ENCODE measurements at places on chromosomes 5 and 9.
A peak's percentile ranks its signal among the peaks of the same experiment; 100 is the strongest.

DNA sequence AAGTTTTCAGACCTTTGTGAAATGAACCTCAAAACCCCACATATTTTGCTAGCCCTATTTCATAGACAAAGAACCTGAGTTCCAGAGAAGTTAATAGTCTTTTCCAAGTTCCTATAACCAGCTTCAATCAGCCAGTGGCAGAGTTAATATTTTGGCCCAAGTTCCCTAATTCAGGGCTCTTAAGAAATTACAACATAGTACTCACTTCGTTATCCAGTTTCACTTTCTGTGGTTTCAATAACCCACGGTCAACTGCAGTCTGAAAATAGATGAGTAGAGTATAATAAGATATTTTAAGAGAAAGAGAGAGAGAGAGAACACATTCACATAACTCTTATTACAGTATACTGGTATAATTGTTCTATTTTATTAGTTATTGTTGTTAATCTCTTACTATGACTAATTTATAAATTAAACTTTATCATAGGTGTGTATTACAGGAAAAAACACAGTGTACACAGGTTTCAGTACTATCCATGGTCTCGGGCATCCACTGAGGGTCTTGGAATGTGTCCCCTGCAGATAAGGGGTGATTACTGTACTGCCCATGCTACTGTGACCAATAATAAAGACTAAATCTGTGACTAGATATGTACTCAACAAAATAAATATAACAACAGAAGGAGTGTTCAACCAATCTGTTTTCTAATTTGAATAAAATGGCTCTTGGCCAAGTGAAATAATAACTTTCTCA, 9.3 kb upstream of the MYOT start:
- no peak for DNase-seq

- no peak for DNase-seq
Measured at GRCh38 chr5:176553260-176554085, 4.3 kb downstream of the CDHR2 start.

GRCh38 chr9:81266674-81267073, 422.7 kb downstream of the TLE1 start:
- DNase-seq: no peak

DNA sequence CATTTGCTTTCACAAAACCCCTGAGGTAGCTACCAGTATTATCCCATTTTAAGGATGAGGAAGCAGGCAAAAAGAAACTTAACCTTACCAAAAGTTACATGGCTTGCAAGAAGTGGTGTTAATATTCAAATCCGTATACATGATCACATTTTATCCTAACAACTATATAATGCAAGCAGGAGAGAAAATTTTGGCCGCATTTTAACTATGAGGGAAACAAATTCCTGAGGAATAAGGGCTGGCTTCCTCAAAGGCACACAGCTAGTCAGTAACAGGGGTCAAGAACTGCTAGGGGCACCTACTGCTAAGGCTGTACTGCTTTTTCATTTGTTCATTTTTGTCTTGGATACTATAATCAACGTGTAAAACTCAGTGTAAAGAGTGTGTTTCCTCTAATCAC, 81.0 kb downstream of the LHFPL2 start:
- no peak for DNase-seq

- no peak for DNase-seq
Measured at GRCh38 chr5:102863764-102864560, 108.9 kb downstream of the PAM start.

DNA sequence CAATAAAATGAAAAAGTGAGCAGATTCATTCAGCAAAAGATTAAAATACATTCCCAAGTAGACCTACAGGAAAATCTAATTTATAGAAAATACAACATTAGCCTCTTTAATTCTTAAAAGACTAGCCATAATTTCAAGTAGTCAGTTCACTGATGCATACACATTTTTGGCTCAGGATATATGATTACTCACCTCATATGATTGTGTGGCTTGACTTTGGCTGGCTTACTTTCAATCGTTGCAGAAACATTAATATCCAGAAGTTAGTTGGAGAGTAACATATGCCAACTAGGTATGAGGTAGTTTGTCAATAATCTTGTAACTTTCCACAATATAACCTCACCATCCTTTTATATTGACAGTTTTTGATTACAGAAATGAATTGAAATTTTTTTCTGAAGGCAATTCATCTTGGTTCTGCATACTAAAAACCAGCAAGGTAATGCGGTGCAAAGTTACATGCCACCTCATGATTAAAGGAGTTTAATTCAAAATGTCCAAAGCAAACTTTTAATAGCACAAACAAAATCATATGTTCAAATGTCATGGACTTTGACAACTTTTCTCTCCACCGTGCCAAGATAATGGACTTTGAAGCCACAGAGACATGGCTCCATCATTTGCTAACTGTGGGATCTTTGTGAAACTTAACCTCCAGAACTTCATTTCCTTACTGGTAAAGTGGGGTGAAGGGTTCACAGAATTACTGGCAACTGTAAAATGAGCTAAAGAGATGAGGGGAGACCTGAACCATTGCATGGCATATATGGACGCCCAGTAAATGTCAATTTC, 76.6 kb upstream of the PAM start:
- no peak for DNase-seq

- no peak for DNase-seq
Measured at GRCh38 chr5:146340260-146341081, 1.8 kb downstream of the POU4F3 start.

DNA sequence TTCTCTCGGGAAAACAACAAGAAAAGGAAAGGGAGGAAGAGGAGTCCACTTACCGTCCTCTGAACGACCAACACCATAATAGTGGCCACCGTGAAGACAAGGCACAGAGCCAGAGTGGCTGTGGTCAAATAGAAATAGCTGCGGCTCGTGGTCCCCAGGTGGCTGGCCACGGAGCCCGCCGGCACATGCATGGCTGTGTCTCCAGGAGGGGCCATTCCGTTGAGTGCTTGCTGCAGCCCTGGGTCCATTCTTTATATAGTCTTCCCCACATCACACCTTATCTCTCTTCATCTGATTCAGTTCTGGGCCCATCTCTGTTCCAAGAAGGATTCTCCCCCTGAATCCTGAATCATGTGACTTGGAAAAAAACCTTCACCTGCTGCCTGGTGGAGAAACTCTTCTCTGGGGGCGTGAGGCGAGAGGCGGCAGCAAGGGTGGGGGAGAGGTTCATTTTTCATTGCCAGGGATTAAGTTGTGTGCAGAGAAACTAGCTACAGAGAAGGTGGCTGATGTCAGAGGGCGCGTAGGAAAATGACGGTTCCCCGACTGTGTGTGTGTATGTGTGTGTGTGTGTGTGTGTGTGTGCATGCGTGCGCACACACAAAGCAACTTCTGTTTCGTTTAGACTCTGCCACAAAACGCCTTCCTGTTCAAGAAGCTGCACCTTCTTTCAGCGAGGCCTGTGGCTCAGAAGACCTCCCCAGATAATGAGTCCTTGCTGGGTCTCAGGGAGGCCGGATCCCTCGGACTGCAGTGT, at the start of gene TNFSF8:
TSS of gene TNFSF8 (minus strand) at position 536 of the 757 bp plus-strand sequence. CDS start at position 248, 288 bp downstream.
- DNase-seq: peak; percentile 45

DNA sequence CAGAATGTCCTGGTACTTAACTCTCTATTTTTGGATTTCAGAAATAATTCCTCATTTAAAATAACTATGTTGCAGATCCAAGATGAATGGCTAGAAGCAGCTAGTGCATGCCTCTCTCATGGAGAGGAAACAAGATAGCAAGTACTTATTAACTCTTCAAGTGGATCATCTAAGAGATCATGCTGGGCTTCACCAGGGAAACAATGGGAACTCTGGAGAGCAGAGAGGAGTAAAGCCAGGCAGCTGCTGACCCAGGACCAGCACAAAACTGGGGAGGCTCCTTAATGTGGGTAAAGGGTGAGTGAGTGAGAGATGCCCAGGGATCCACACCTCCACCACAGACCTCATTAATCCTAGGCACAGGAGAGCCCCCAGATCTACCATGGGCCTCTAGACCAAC, 897.8 kb upstream of the ACO1 start:
- DNase-seq: no peak

- DNase-seq: no peak
Measured at GRCh38 chr5:41156739-41157138, 56.6 kb downstream of the C6 start.

GRCh38 chr9:38342096-38342495, 50.4 kb upstream of the ALDH1B1 start:
- DNase-seq: no peak

GRCh38 chr5:122749886-122750285, 25.0 kb upstream of the SNX2 start:
- DNase-seq: no peak

DNA sequence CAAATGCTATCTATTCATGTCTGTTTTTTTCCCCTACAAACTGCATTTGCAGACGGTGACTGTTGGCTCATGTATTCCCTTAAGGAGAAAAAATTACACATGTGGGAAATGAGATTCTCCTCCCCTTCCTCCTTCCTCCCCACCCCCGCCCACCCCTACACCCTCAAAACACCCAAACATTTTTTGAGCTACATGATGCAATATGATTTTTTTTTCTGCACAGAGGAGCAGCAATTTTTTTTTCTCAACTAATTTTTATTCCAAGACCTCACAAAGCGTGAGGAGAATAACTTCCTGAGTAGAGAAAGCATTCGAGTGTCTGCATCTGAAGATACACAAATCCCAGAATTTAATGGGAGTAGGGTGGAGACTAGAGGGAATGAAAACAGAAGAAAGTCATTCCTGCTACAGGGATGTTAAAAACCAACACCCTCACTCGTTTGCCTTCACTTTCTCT, 118.1 kb downstream of the PRDM6 start:
- DNase-seq: no peak

- DNase-seq: no peak
Measured at GRCh38 chr5:128649192-128649591, 111.1 kb upstream of the FBN2 start.

DNA sequence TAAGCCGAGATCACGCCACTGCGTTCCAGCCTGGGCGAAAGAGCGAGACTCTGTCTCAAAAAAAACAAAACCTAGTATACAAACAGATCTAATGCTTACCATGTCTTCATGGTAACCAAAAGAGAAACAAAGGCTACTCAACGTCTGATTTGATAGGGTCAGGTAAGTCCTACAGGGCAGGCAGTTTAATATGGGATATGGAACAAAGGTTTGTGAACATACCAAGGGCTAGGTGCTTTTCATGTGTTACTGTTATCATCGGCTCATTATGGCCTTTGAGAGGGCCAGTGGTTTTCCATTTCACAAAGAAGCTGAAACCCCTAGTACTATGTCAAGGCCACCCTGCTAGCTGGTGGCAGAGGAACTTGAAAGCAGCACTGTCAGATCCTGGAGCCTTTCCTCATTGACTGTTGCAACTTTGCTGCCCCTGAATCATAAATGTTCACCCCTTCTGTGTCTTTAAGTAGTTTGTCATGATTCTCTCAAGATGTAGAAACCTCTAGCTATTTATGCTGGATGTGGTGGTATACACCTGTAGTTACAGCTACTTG, 5.1 kb downstream of the IQGAP2 start:
- DNase-seq: no peak

DNA sequence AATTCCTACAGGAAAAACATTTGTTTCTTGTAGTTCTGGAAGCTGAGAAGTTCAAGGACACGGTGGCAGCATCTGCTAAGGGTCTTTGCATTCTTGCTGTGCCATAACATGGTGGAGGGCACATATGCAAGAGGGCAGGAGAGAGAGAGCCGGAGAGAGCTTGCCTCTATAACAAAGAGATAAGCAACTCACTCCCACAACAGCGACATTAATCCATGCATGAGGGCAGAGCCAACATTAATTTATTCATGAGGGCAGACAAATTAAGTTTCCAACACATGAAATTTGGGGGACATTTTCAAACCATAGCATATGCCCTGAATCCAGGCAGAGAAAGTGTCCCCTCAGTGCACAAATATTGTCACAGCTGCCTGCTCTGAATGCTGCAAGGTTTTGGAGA, 4.4 kb upstream of the GTF3C5 start:
- no peak for DNase-seq

Measured in stimulated activated CD4-positive, alpha-beta T cell treated with anti-CD3 and anti-CD28 coated beads, Interleukin-15, amount 100 ng/mL, for 1 hour (primary cell).